ENCODE measurements at places on chromosomes 12 and 14.

- no peak for DNase-seq
These were observed 21.8 kb downstream of the CHST11 start for GRCh38 chr12:104478396-104479122.

- DNase-seq = no peak
These were observed 51.7 kb upstream of the G2E3 start for GRCh38 chr14:30507209-30507608.

- DNase-seq = no peak
These were observed 478.0 kb downstream of the BTG1 start for GRCh38 chr12:91667694-91668093.

- no peak for DNase-seq
These were observed 8.3 kb downstream of the RERG start for GRCh38 chr12:15212930-15213329.

DNA sequence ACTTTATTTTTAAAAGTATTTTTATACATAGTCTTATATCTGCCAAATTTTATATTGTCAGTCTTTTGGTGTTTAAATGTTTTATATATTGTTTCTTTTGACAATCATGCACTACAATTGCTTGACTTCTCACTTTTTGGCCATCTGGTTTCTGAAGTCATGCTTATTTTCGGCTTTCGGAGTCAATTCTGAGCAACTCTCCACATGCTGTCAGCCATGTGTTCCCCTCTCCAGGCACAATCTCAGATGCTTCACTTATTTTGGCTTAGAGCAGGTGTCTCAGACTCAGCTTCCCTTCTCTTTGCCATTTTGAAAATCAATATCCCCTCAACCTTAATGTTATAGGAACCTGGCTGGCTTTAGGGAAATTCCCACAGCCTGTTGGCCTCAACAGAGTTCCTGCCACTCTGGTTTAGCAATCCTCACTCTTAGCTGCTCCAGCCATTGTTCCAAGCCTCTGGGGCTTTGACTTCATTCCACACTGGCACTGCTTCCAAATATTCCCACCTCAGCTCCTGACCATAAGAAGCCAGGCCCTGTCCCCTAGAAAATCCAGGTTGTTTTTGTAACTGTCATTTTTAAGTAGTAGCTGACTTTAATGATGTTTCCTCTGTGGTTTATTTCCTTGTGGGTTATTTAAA is 125.5 kb upstream of the FAR2 start:
- no peak for DNase-seq

DNA sequence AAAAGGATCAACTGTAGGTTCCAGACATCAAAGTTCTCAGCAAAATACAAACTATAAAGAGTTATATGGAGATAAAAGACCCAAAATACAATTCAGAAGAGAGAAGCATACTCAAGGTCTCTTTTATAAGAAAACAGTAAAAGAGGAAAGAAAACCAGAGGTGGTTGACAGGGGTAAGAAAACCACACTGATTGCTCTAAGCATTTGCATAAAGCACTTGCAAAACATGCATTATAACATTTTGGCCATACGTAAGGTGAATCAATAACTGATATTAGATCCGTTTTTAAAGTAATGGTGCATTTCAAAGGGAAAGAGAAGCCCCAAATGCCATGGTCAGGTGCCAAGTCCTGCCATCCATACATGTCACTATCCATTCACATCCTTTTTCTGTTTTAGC is 5.9 kb downstream of the DDHD1 start:
- DNase-seq = no peak

GRCh38 chr14:104602315-104602932 is 2.1 kb downstream of the TMEM179 start:
- DNase-seq = no peak

DNA sequence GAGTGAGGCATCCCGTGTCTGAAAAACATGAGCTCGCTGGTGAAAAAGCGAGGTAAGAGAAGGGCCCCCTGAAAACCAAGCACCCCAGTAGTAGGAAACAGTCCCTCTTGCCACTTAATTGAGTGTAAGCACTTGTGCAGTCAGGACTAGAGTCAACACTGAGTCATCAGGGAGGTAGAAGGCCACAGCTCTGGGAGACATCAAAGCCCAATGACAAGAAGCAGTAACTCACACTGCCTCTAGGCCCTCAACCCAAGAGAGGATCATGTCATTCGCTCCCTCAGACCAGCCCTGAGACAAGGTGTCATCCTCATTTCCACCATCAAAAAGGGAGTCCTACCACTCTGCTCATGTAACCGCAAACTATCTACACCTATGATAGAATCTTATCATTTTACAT is 17.8 kb downstream of the POMT2 start:
- DNase-seq = no peak

Measured in stimulated activated CD4-positive, alpha-beta T cell treated with anti-CD3 and anti-CD28 coated beads, Interleukin-1b, Interleukin-23, amount 100 ng/mL, for 1 hour (primary cell).